ENCODE measurements at places on chromosomes 13 and 19.
A peak's percentile ranks its signal among the peaks of the same experiment; 100 is the strongest.

DNA sequence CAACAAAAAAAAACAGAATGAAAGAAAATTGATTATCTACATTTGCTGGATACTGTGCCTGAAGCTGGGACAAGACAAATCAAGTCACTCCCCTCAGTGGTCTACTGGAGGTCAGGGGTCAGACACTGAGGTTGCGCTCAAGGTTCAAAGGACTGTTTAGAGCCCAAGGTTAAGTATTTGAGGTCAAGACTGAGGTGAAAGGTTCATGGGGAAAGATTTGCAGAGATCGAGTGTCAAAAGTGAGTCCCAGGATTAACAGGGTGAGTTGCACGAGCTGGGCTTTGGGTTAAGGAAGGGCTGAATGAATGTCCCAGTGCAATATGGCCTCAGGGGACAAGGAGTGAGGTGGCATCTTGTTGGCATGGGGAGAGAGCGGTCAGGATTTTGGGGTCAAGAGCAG is 3.4 kb upstream of the TOMM40 start:
- no peak for DNase-seq

DNA sequence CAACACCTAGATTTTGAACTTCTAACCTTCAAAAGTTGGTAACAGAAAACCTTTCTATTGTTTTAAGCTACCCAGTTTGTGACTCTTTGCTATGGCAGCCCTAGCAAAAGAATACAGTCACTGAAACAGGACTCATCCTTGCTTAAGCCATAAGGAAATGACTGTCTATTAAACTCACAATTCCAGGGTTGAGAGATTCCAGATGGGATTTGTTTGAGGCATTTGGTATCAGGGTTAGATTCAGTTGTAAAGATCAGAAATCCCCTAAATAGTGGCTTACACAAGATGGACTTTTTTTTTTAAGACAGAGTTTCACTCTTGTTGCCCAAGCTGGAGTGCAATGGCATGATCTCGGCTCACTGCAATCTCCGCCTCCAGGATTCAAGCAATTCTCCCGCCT is 41.1 kb upstream of the RGCC start:
- DNase-seq = no peak

- DNase-seq = no peak
Measured at GRCh38 chr13:38042771-38043170, 173.2 kb upstream of the TRPC4 start.

GRCh38 chr19:47471733-47472457 is at the start of gene SLC8A2:
Gene SLC8A2, minus strand, starts transcription at chr19:47471893. Its CDS starts 5,490 bp downstream, at chr19:47466403.
- DNase-seq = peak; percentile 49

All from activated CD4-positive, alpha-beta T cell treated with anti-CD3 and anti-CD28 coated beads, Interleukin-2, Interleukin-6, amounts not matched to agents 100 ng/mL and 50 ng/mL, durations not matched to agents 16 hours and 8 hours (primary cell).